ENCODE measurements at places on chromosomes 1 and 21. TPM values are rescaled to one million over a fixed set of nuclear protein-coding genes. Genes with fewer than 3 reads are reported as not detected.

SLC16A4 gene
- 0.40 TPM for total RNA-seq

LINGO4 gene
- not detected for total RNA-seq

USP33 gene
- total RNA-seq, result 112 TPM

AKR7A3 gene
- total RNA-seq, result 2.0 TPM

RAD54L gene
- total RNA-seq, result 1.8 TPM

OR2AK2 gene
- total RNA-seq, result not detected

All from natural killer cell (primary cell).